ENCODE measurements at places on chromosomes 16 and 17.

- DNase-seq = no peak
Measured at GRCh38 chr16:64754279-64754678, 367.6 kb downstream of the CDH11 start.

GRCh38 chr17:2250140-2251095, 53.2 kb downstream of the SMG6 start:
- no peak for DNase-seq

GRCh38 chr16:56286809-56287208, 95.5 kb downstream of the GNAO1 start:
- DNase-seq = no peak

- no peak for DNase-seq
Measured at GRCh38 chr17:77489893-77490255, 349.1 kb downstream of the SEC14L1 start.

DNA sequence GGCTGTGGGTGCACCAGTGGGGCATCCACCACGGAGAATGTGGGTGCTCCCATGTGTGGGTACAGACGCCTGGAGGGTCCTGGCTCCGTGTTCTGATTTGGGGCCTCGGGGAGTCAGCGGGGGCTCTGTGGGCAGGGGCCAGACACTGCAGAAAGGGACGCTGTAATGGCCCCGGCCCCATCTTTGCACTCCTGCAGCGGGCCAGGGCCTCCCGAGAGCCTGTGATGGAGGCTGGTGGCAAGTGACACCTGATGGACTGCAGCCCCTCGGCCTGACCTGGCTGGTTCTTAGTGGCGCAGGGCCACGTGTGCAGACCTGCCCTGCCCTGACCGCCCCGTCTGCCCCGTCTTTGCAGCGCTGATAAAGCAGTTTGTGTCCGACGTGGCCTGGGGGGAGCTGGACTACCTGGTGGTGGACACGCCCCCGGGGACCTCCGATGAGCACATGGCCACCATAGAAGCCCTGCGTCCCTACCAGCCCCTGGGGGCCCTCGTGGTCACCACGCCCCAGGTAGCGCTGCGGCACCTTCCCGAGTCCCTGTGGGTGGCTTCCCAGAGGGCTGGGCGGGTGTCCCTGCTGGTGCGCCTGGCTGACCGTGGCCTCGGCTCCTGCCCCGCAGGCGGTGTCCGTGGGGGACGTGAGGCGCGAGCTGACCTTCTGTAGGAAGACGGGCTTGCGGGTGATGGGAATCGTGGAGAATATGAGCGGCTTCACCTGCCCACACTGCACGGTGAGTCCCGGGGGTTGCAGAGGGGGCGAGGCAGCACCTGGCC, 4.7 kb downstream of the NUBP2 start:
- no peak for DNase-seq

DNA sequence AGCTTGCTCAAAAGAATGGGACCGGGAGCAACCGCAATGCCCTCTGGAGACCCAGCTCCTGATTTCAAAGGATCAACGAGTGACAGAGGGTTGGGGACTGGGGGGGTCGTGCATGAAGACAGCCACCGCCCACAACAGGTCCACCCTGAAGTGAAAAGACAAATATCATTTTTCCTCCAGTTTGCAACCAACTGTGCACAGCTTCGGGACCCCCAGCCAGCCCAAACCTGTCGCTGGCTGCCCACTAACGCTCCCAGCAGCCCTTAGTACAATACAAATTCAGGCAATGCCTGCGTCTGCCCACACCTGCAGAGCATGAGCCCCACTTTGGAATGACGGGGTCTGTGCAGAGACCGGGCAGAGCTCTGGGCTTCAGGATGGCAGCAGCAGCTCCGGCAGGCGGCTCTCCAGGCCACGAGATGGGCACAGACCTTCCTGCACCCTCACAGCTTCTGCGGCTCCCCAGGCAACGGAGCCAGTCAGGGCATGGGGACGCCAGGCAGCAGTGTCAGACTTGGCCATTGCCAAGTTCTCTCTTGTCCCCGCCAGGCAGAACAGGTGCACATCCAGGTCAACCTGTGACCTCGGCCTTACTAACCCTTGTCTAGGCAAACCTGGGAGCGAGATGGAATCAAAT, 60.1 kb downstream of the TBC1D16 start:
- DNase-seq = no peak

DNA sequence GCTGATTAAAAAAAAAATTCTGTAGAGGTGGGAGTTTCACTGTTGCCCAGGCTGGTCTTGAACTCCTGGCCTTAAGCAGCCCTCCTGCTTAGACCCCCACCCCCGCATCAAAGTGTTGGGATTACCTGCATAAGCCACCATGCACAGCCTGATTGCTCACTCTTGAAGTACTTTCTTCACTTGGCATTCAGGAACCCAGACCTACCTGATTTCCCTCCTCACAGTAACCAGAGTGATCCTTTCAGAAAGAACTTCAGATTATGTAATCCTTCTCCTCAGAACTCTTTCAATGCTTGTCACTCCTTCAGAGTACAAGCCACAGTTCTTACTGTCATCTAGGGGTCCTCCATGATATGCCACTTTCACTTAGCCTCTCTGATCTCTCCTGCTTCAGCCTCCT, 1.4 kb downstream of the EFCAB13 start:
- DNase-seq = no peak

DNA sequence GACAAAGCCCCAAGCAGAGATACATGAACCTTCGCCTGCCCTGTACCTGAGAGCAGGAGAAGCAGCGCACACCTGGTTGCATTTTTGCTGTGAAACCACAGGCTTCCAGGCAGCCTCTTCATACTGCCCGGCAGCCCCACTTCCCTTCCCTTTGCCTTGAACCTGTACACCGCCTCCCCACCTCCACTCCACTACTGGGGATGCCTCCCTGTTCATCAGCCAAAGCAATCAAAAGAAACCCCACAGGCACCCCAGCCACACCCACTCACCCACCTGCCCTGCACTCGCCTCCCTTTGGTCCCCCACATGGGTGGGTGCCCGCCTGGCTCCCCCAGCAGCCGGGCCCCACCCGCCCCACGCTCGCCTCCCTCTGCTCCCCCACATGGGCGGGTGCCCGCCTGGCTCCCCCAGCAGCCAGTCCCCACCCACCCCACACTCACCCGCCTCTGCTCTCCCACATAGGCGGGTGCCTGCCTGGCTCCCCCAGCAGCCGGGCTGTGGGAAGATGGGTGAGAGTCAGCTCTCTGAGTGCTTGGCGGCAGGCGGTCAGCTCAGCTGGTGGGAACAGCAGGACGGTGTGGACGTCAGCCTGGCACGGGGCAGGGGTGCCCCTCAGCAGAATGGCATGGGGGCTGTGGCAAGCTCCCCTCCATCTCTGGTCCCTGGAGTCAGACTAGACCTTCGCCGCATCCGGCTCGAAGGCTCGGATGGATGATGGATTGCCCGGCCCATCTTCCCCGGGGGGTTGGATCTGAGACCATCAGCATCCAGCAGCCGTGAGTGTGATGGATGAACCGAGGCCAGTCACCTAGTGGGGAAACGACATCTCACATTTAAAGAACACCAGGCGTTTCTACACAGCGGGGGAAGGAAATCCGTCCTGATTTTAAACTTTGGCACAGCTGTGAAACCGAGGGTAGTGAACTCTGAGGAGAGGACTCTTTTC, 135.6 kb downstream of the BANP start:
- no peak for DNase-seq

- DNase-seq = no peak
Measured at GRCh38 chr17:29588562-29589411, 661 bp downstream of the GIT1 start.
